Sigmoid colon (tissue), 7 donors: ENCODE measurements at places on chromosomes 2 and 18. TPM values are rescaled to one million over a fixed set of nuclear protein-coding genes. Genes with fewer than 3 reads are reported as not detected.
A peak's percentile ranks its signal among the peaks of the same experiment; 100 is the strongest.

RTP5 gene
- 0.16 TPM for total RNA-seq

- H3K27ac ChIP-seq = no peak overlapping the region
- H3K27me3 ChIP-seq = no peaks in the 10 kb centered on the region
- H3K36me3 ChIP-seq = no peaks in the 10 kb centered on the region
- no peaks in the 10 kb centered on the region for H3K4me1 ChIP-seq
- no peak overlapping the region for H3K4me3 ChIP-seq
Measured at GRCh38 chr2:207351171-207351570, 178.6 kb upstream of the CREB1 start.

GRCh38 chr18:12030670-12031069, 49.4 kb downstream of the IMPA2 start:
- no peak for DNase-seq
- H3K4me3 ChIP-seq = no peak overlapping the region
- no peak overlapping the region for H3K27ac ChIP-seq
- H3K4me1 ChIP-seq = peaks cover 24% of the 10 kb centered on the region
- H3K27me3 ChIP-seq = no peaks in the 10 kb centered on the region

- H3K27ac ChIP-seq = no peak overlapping the region
- H3K4me3 ChIP-seq = no peak overlapping the region
- no peak for DNase-seq
- H3K27me3 ChIP-seq = no peaks in the 10 kb centered on the region
Measured at GRCh38 chr2:123864416-123864815, 160.7 kb upstream of the CNTNAP5 start.

GRCh38 chr2:203800783-203801182, 66.8 kb upstream of the CTLA4 start:
- no peak overlapping the region for H3K27ac ChIP-seq
- H3K36me3 ChIP-seq = no peaks in the 10 kb centered on the region
- no peaks in the 10 kb centered on the region for H3K4me1 ChIP-seq

RAB6C gene
- 0.36 TPM for total RNA-seq

TBR1 gene
- total RNA-seq = not detected

GRCh38 chr2:68280348-68280747, 28.0 kb upstream of the PPP3R1 start:
- no peaks in the 10 kb centered on the region for H3K27me3 ChIP-seq
- no peak overlapping the region for H3K27ac ChIP-seq
- no peaks in the 10 kb centered on the region for H3K4me1 ChIP-seq
- H3K4me3 ChIP-seq = no peak overlapping the region

GRCh38 chr2:134815741-134816140, 22.7 kb upstream of the ACMSD start:
- H3K4me1 ChIP-seq = no peaks in the 10 kb centered on the region
- no peaks in the 10 kb centered on the region for H3K36me3 ChIP-seq
- H3K4me3 ChIP-seq = no peak overlapping the region
- H3K27me3 ChIP-seq = no peaks in the 10 kb centered on the region

DNA sequence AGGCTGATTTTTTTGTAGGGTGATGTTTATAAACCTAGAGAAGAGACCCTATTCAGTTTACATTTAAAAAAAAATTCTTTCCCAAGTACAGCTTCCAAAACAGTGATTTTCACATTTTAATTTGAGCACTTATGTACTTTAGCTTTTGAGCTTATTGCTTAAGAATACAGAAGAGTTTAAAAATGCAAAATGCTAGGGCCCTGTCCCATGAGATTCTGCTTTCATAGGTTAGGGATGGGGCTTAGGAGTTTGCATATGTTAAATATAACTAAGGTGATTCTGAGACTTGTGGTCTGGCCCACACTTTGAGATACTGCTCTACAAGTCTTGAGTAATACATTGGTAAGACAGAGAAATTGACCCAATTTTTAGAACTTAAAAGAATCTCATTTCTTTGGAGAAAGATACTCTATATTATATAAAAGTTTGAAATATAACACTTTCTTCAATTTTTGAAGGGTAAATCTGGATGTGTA, 137.3 kb upstream of the CWC22 start:
- H3K27ac ChIP-seq = no peak overlapping the region
- DNase-seq = no peak
- no peaks in the 10 kb centered on the region for H3K36me3 ChIP-seq
- H3K27me3 ChIP-seq = no peaks in the 10 kb centered on the region

GRCh38 chr2:11406958-11407381, 59.0 kb downstream of the E2F6 start:
- DNase-seq = peak; percentile 68
- H3K27me3 ChIP-seq = no peaks in the 10 kb centered on the region

DNA sequence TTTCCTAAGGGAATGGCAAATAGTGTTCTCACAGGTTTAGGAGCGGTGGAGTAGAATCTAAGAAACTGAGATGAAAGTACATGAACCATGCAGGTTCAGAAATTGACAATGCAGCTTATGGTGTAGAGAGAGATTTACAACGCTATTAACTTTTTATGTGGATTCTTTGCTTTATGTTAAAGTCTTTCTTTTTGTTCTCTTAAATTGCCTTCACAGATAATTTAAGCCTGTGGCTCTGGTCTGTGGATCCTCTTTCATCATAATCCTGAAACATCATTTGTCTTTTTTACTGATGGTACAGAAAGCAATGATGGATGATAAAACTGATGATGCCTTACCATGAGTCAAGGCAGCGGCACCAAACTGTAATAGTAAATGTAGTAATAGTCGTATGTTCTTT, 30.3 kb downstream of the SOCS6 start:
- no peaks in the 10 kb centered on the region for H3K36me3 ChIP-seq
- H3K27me3 ChIP-seq = no peaks in the 10 kb centered on the region
- peaks cover 19% of the 10 kb centered on the region for H3K4me1 ChIP-seq
- no peak for DNase-seq
- H3K27ac ChIP-seq = no peak overlapping the region

DNA sequence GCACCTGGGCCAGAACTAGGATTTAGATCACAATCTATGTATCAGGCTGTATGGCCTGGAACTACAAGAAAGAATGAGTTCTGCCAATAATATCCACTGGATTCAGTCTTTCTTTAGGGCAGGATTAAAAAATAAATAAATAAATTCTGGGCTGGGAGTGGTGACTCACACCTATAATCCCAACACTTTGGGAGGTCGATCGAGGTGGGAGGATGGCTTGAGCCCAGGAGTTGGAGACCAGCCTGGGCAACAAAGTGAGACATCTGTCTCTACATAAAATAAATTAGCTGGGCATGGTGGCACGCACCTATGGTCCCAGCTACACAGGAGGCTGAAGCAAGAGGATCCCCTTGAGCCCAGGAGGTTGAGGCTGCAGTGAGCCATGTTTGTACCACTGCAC, 8.1 kb downstream of the AMMECR1L start:
- H3K4me3 ChIP-seq = no peak overlapping the region
- H3K27me3 ChIP-seq = no peaks in the 10 kb centered on the region
- H3K36me3 ChIP-seq = peaks cover 3% of the 10 kb centered on the region
- no peaks in the 10 kb centered on the region for H3K4me1 ChIP-seq
- no peak overlapping the region for H3K27ac ChIP-seq

- H3K27ac ChIP-seq = no peak overlapping the region
- no peak for DNase-seq
- no peak overlapping the region for H3K4me3 ChIP-seq
- H3K27me3 ChIP-seq = no peaks in the 10 kb centered on the region
- H3K36me3 ChIP-seq = no peaks in the 10 kb centered on the region
Measured at GRCh38 chr2:112290088-112290487, 14.7 kb downstream of the ZC3H6 start.

OBSL1 gene
- 39.2 TPM for total RNA-seq

HOXD9 gene
- total RNA-seq = 27.1 TPM
